ENCODE measurements at places on chromosomes 7 and 10.

- DNase-seq: peak; percentile 25
These were observed 181.6 kb upstream of the LRGUK start for GRCh38 chr7:133945497-133945896.

- DNase-seq: no peak
These were observed 115.9 kb upstream of the IFRD1 start for GRCh38 chr7:112334366-112334765.

DNA sequence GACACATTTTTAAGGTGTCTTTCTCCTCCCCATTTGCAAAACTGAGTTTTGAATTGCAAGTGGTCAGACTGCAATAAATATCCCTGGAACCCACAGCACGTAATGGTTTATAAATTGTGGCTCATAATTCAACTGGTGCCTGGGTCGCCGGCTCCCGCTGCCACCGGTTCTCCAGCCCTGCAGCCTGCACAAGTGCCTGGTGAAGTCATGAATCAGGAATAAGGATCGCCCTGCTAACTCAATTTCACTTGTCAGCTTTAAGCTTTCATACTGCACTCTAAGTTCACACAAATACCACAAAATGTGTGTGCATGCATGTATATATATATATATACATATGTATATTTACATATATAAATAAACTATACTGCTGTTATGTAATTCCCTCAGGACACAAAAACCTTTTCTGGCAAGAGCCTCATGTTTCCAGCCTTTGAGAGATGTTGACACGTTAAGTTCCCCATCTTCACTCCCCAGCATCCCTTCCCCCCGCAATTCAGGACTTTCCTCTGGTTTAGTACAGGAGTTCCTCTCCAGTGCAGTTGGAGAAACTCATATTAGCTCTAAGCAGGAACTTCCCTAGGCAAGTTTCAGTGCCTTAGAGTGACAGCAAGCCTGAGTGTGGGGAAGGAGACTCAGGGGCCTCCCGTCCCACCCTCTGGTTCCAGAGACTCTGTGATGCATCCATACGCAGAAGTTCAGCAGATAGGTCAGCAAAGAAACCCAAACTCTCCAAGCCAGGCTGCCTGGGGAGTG, 129.2 kb upstream of the UNC5B start:
- DNase-seq: no peak

- DNase-seq: peak; percentile 25
These were observed 12.7 kb upstream of the BTBD16 start for GRCh38 chr10:122258136-122259074.

GRCh38 chr7:142872106-142872675, 13.4 kb downstream of the TRPV6 start:
- DNase-seq: no peak

GRCh38 chr7:111836592-111836991, 274.3 kb upstream of the IMMP2L start:
- no peak for DNase-seq

- no peak for DNase-seq
These were observed 882 bp upstream of the LRRC61 start for GRCh38 chr7:150322114-150322832.

Data from fibroblast of skin of back (primary cell).